ENCODE measurements at places on chromosomes 6 and 20.

GRCh38 chr6:144194293-144194810 lies 44.0 kb downstream of the STX11 start:
- no peak for DNase-seq

DNA sequence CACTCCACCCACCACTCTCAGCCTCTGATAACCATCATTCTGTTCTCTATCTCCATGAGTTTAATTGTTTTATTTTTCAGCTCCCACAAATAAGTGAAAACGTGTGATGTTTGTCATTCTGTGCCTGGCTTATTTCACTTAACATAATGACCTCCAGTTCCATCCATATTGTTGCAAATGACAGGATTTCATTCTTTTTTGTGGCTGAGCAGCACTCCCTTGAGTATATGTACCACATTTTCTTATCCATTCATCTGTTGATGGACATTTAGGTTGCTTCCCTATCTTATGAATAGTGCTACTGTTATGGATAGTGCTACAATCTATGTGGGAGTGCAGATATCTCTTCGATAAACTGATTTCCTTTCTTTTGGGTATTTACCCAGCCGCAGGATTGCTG lies 103.3 kb upstream of the PDE7B start:
- DNase-seq: no peak

- no peak for DNase-seq
These were observed 99.8 kb upstream of the PDE10A start for GRCh38 chr6:165762876-165763275.

GRCh38 chr6:100100776-100101175 lies 106.8 kb upstream of the MCHR2 start:
- no peak for DNase-seq

DNA sequence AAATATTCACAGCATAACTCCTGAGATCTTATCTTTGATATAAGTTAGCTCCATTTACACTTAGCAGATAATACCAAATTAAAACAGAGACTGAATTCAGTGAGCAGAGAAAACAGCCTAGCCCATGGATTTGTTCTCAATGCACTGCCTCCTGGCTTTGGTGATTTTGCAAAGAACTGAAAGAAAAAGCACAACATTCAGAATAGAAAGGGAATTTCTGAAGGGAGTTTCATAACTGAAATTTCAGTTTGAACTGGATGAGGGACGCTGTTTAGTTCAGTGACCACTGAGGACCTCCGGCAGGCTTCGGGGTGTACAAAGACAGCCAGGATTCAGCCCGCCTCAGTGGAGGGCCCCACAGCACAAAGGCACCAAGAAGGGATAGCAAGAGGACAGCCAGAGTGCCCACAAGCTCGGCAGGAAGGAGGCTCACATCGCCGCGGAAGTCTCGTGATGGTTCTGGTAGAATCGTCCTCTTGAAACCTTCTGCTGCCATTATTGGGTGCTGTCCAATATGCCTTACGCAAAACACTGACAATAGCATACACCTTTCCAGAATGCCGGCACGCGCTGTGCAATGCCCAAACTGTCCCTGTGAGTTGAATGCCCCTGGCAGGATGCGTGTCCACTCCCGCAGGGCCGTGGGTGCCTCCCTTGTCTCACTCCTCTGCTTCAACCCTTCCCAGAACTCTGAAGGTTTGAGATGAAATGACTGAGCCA lies 9.7 kb upstream of the IRF4 start:
- no peak for DNase-seq

DNA sequence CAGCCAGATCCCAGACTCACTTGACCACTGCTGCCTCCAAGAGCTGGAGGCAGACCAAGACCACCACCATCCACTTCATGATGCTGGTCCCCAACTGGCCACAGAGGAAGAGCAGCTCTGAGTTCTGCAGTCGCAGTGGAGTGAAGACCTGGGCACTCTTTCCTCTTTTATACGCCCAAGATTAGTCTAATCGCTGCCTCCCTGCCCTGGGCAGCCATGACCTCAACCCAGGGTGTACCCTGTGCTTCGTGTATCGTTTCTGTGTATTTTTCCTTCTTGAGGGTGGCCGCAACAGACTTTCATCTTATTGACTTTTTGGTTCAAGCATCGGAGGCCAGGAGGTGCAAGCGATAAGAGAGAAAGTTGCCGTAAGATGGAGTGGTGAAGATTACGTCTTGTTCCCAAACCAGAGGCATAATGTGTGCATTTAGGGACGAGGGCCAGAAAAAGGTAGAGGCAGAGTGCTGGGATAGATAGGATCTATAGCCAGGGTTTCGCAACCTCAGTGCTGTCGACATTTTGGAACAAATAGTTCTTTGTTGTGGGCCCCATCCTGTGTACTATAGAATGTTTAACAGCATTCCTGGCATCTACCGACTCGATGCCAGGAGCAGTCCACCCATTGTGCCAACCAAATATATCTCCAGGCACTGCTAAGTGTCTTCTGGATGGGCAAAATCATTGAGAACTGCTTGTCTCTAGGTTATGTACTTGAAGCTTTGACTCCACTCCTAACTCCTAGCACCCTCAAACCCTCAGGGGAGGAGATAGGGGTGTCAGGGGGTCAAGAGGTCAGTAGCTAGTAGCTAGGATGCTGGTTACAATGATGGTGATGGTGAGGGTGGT lies at the start of gene PGC:
Gene PGC (minus strand): TSS at position 142 of the 846 bp plus-strand sequence. CDS start 63 bp downstream, at position 79.
- DNase-seq: no peak

DNA sequence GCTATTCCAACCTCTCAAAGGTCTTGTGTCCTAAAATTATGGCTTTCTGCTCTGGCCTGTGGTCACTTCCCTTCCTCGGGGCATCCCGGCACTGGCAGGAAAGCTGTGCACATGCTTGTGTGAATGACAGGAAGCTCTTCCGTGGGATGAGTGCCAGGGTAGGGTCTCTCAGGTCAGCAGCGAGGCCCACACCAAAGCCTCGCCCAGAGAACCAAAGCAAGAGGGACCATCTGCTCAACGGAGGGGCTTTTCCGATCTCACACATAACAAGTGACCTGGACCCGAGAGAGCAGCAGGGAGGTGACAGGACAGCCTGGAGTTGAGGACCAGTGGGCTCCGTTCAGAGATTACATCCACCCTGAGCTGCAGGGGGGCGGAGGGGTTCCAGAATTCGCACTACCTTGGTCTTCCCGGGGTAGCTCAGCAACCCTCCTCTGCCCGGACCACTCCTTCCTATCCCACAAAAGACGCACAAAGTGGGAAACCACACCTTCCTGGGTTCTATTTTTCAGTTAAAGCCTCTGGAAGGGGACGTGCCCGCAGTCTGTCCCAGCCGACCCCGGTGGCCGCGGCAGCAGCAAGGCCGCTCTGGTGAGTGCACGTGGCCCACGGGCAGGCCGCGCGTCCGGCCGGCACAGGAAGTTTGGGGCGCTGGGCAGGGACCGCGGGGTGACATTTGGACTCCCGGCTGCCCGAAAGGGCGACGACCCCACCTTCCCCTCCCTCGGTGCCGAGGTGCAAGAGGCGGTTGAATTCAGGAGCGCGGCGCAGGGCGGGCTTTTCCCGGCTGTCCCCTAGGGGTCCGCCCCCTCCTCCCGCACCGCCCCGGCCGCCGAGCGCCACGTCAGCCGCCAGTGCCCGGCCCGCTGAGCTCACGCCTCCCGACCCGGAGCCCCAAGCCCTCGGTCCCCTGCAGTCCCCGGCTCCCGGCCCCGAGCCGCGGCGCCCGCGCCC lies 988 bp downstream of the TXNDC5 start:
- DNase-seq: peak; percentile 52

DNA sequence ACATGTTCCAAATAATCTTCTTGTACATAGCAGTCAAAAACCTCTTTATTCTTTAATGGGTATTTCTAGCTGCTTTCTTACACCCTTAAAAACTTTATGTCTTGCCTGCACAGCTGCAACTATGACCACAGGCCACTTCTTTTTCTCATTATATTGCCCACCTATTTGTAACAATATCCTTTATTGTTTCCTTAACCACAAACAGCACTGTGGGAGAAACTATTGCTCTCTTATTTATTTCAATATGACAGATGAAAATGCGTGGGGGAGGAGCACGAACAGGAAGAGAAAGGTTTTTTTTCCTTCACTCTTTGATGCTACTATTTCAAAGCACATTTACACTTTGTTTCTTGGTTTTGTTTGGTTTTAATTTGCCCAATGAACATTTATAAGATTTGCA lies 253.5 kb downstream of the GJA1 start:
- DNase-seq: no peak

- DNase-seq: no peak
These were observed 20.0 kb downstream of the TAF4 start for GRCh38 chr20:62045529-62046285.

DNA sequence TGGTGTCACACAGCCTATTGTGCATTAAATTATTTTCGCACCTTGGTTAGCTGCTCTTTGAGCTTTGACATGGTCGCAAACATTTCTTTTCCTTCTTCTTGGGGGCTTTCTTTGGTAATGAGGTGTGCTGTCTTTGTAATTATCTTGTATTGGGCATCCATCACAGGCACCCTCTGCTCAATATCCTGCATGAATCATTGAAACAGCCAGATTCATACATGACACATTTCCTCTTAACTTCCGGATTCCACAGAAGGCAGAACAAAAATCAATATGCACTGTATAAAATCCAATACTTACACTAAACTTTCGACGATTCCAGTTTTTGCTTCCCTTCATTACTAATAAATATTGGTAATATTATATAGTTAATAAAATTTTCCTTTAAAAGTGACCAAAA lies 175.6 kb downstream of the SYNE1 start:
- no peak for DNase-seq

DNA sequence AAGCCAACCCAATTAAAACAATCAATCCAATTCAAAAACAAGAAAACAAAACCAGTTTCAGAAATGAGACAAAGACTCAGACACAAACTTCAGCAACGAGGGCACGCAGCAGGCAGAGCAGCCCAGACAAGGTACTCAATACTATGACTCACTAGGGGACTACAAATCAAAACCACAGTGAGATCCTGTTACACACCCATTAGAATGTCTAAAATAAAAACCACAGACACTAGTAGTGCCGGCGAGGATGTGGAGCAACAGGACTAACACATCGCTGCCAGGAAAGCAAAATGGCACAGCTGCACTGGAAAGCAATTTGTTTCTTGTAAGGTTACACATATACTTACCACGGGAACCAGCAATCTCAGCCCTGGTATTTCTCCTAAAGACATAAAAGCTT lies 28.4 kb upstream of the MAS1L start:
- peak; percentile 62 for DNase-seq

DNA sequence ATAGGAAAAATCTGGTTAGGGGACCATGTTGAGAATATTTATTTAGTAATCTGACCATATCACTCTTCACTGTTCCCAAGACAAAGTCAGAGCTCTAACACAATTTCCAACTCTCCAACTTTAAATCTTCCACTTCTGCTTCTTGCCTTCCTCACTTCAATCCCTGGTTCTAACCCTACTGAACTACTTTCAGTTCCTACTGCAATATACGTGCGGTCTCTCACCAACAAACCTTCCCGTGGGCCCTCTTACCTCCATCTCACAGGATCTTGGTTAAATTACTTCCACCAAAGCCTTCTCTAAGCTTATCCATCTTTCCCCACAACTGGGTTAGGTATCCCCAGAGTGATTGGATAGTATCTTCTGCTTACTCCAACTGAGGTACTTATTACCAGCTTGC lies 8.0 kb downstream of the EIF2S2 start:
- DNase-seq: no peak

DNA sequence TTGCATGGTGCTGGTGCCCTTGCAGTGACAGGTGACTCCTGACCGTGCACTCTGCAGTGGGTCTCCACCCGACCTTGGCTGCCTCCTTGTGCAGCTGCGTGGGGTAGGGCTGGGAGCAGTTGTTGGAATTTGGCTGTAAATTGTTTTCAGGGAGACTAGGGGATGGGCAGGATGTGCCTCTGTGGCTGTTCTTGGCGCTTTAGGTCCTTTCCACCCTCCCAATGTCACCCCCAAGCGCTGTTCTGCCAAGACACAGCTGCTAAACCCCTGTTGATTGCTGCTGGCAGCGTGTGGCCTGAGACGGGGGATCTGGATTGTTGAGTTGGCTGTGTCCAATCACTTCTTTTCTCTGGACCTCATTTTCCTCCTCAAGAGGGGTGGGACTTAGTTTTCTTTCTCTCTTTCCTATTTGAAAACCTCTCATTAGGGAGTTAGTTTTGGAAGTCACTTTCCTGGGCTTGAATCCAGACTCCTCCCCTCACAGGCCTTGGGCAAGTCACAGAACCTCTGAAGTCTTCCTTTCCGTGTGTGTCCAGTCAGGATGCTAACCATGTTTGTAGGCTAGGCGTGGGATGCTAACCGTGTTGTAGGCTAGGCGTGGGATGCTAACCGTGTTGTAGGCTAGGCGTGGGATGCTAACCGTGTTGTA lies 8.5 kb downstream of the IGF2R start:
- DNase-seq: no peak

DNA sequence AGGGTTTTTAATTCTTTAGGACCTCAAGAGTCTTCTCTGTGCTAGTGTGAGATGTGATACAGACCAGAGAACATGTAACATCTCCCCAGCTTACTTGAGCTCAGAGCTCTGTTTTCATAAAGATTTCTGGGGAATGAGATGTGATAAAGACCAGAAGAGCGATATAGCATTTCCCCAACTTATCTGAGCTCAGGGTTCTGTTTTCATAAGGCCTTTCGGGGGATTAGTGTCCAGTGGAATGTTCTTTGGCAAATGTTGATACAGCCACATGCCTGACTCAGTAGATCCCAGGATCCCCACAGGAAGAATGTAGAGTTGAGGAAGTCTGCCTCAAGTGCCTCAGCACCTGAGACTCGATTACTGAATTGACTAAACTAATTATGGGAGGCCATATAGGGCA lies 18.7 kb upstream of the TOP1 start:
- DNase-seq: no peak

DNA sequence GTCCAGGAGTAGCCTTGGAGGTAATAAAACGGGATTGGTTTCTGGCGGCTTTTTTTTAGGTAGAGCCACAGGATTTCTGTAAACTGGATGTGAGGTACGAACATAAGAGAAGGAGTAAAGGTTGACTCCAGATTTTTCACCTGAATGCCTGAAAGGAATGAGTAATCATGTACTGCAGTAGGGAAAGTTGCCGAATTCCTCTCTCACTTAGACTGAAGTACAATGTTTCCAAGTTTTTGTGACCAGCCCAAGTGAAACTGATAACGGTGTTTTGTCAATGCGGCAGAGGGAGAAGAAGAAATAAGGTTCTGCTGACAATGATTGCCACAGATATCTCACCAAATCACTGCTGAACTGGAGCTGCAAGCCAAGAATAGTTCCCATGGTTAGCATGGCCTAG lies 75.0 kb downstream of the VTA1 start:
- DNase-seq: no peak

GRCh38 chr20:63004607-63005364 lies 2.0 kb downstream of the BHLHE23 start:
- DNase-seq: no peak

DNA sequence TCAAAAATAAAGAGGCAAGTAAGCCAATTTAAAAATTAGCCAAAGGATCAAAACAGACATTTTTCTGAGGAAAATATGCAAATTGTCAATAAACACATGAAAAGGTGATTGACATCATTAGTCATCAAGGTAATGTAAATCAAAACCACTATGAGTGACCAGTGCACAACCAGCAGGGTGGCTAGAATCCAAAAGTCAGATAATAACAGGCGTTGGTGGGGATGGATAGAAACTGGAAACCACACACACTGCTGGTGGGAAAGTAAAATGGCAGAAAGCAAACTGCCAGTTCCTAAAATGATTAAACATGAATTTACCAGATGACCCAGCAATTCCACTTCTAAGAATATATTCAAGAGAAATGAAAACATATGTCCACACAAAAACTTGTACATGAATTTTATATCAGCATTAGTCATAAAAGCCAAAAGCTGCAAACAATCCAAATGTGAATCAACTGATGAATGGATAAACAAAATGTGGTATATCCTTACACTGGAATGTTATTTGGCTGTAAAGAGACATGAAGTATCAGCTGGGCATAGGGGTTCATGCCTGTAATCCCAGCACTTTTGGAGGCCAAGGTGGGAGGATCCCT lies 74.8 kb upstream of the MBOAT1 start:
- no peak for DNase-seq
